Fibroblast of the aortic adventitia (primary cell): ENCODE measurements at places on chromosomes 3 and 15.

DNA sequence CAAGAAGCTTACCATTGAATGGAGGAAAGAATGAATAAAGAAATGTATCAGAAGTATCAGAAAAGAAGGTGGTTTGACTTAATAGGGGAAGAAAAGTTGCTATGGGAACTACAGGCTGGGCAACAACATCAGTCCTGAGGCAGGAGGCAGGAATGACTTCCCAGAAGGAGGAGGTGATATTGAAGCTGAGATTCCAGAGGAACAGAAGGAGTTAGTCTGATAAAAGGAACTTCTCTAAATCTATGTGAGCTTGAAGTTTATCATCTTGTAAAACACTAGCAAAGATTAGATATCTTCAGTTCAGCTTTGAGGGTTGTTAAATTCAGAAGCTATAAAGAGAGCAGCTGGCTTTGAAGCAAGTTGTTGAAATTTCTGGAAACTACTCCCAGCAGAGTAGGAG is 213.3 kb upstream of the THRB start:
- DNase-seq, result no peak

GRCh38 chr3:23686519-23686918 is 119.2 kb upstream of the UBE2E1 start:
- DNase-seq, result no peak

DNA sequence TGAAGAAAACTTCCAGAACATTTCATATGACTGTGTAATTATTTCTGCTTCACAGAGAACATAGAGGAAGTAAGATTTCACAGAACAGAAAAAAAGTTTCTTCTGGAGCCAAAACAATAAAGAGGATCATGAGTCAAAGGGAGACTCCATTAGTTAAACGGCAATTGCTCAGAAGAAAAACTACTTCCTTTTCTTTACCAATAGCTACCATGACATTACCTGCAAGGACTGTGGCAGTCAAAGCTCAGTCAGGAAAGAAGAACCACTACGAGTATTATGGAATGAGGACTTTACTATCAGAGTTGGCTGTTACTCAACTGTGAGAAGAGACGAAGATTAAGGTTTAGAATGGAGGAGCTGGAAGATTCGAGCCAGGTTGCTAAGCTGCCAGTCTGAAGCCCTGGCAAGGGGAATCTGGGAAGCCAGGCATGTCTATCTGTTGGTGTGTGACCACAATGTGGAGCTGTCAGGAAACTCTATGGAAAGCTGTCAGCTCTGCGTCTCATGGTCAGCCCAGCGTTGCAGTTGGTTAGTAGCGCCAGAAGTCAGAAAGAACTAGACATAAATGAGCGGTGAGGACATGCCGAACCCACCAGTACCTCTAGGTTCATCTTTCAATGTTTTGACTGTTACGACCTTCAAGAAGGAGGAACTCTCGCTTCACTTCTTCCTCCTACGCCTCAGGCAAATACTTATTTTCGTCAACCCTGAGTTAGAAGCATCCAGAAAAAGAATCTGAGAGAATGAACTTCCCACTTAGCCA is 604.3 kb downstream of the FGF12 start:
- no peak for DNase-seq

GRCh38 chr3:112012205-112012992 is 13.7 kb downstream of the TAGLN3 start:
- DNase-seq, result no peak

DNA sequence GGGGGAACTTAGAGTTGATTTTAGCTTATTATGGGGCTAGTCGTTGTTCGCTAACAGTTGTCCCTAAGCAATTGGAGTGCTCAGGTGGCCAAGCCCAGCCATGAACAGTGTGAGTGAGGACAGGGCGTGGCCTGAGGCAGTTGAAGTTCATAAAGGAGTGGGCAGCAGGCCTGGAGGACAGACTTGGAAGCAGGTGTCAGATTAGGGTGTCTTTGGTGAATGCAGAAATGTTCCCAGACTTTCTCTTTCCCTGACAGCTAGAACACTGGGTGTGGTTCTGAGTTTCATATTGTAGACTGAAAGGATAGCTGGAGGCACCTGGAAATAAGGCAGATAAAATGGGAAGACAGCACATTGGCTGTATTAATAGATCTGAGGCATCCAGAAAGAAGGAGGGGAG is 59.8 kb upstream of the FGD5 start:
- no peak for DNase-seq

DNA sequence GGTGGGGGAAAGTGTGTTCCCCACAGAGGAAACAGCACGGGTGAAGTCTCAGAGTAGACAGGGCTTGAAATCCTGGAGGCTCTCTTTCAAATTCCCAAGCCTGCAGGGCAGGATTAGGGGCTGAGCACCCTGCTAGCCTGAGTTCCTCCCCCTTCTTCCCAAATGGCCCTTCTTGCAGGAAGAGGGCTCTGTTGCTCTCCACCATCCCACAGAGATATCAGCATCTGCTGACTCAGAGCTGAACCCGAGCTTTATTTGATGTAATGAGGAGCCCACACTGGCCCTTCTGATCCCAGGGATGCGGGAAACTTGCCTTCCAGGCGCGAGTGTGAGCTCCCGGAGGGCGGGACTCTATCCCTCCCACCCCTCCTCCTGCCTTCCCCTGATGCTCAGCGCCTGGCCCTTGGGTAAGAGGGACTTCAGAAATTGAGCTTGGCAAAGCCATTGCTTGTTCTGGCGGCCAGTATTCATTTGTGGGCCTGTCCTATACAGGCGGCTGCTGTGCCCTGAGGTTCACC is 1.4 kb upstream of the STRA6 start:
- DNase-seq, result peak; percentile 93

DNA sequence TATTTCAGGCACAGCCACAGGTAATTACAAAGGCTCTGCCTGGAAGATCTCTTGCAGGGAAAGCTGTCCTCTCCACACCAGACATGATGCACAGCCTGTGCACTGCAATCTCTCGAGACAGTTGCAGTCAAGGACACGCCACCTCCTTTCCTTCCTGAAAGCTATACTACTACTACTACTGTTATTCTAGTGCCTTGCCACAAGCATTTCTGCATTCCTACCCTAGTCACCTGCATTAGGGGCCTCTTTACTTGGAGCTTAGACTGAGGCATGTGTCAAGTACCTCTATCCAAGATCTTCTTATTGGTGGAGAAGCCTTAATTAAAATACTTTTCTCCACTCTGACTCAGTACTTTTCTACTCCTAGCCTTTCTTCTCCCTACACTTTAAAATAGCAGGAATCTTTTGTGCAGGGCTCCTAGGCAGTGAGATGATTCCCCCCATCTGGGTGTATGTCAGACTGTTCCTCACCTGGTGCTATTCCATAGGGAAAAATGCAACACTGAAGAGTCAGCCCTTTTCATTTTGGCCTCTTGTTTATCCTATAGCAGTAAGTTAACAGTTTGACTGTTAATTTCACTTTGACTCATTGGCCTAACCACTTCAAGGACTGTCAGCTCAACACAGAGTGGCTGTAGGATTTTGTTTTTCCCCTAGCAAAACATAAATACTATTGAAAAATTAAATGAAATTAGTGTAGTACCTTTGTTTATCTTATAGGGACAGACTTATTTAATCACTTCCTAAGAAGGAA is 78.9 kb downstream of the ESYT3 start:
- DNase-seq, result no peak

DNA sequence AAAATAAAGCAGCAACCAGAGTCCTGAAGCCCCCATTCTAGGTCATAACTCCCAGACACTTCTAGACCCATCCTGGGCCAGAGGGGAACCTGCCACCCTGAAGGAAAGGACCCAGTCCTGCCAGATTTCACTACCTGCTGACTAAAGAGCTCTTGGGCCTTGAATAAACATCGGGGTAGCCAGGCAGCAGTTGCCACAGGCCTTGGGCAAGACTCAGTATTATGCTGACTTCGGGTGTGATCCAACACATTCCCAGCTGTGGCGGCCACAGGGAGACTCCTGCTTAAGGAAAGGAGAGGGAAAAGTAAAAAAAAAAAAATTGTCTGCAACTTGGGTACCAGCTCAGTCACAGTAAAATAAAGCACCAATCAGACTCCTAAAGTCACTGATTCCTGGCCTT is 23.8 kb downstream of the NEDD4 start:
- DNase-seq, result no peak

- no peak for DNase-seq
Observed at GRCh38 chr15:74773329-74773728, 8.6 kb upstream of the CSK start.

DNA sequence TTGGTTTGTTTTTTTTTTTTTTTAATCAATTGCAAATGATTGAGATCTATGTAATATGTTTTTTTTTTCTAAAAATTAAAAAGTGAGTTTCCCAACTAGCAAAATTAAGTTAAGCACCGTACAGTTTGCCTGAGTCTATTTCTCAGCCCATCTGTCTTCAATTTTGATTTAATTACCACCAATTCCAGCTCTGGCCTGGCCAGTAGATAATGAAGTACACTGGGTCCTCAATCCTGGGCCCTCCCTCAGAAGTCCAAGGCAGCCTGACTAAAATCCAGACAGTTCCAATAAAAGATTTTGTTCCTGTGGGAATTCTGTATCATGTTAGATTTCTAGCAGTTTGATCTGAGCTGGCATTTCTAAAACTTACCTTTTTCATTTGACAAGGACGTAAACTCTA is 887.2 kb downstream of the NAALADL2 start:
- DNase-seq, result no peak

DNA sequence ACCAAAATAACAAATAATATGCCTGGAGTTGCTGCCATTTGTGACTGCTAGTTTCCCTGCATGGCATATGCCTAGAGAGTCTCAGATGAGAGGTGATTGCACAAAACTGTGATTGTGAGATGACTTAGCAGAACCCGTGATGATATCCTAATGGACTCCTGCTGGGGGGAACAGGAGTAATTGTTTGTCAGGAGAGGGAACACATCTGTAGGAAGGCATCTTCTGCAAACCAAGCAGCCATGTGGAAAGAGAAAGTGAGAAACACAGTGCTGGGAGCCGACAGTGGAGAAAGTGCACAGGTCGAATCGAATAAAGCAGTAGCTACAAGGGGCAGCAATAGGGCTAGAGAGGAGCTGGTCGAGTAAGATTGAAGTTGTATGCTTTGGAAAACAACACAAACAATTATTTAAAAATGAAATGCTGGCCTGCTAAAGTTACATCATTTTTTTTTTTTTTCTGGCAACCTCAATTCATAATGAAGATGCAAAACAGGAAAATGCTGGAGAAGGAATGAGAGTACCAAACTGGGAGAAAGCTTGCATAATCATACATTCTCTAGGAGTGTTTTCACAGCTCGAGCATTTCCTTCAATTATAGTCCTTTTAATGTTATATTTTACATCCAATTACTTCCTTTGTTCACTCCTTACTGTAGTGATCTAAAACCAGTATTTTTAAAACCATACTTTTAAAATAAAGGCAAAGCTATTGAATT is 494.2 kb upstream of the AGTR1 start:
- peak; percentile 42 for DNase-seq

- no peak for DNase-seq
Observed at GRCh38 chr3:151584566-151584965, 123.7 kb upstream of the IGSF10 start.

DNA sequence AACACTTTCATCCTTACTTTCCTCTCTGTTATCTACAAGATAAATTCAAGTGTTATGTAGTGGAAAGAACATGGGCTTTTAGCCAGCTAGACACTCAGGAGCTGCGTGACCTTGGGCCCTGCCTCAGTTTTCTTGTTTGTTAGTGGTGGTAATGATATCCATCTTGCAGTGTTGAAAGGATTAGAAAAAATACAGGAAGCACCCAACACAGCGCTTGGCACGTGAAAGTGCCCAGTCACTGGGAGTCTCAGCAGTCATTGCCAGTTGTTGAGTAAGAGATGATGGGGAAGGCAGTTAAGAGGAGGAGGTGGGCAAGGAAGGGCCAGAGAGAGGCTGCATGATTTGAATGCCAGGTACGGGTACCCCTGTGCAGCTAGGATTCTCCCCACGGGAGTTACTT is 5.3 kb downstream of the PDIA5 start:
- peak; percentile 33 for DNase-seq

GRCh38 chr3:39146611-39147591 is 6.5 kb downstream of the CSRNP1 start:
- DNase-seq, result peak; percentile 93

DNA sequence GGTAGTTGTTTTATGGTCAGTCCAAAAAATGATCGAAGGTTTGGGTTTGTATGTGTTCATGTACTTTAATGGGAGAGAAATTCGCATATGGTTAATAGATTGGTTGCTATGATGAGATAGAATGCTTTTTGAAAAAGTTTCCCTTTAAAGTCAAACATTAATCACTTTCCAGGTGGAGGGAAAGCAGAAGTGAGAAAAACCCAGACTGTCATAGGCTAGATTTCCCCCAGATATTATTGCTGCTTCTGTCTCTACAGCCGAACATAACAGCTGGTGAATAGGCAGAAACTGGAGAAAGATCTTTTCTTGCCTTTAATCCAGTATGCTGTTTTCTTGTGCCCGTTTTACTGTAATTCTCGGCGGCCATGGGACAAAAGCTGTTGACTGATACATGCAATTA is 287.6 kb downstream of the SOX2 start:
- no peak for DNase-seq

DNA sequence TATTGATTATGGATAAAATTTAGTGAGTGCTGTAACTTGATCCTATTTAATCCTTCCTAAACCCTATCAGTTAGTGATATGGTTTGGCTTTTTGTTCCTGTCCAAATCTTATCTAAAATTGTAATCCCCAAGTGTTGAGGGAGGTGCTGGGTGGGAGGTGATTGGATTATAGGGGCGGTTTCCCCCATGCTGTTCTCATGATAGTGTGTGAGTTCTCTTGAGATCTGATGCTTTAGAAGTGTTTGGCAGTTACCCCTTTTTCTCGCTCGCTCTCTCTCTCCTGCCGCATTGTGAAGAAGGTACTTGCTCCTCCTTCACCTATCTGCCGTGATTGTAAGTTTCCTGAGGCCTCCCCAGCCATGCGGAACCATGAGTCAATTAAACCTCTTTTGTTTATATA is 134.0 kb upstream of the SUCLG2 start:
- no peak for DNase-seq

DNA sequence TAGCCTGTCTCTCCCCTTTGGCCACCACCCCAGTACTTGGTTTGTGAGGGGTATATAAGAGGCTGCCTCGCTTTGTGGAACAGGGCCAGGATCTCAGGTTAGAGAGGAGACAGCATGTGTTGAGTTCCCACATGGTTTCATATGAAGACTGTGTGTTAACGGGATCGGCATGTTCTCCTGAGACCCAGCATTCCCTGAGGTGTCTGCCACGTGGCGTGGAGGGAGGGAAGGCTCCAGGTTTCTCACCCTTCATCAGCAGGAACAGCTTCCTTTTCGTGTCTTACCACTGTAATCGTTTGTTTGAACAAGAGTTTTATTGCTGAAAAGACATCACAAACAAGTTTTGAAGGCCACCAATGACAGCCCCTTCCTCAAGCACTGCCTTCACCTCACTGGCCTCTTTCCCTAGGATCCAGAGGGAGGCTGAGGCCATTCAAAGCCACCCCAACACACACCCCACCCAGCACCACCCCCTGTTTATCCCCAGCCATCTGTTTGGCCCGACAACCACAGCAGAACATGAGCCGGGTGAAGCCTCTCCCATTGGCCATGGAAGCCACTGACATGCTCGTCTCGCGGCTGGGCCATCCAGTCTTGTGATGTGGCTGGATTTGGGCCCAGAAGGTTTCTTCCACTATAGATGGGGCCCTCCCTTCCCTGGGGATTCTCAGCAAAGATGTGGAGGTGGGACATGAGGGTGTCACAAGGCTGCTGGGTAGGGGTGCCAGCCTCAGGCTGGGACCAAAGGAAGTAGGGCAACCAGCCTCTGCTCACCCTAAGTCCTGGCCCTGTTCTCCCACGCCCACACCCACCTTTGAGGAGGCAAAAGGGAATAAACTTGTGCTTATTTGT is 10.0 kb downstream of the BHLHE40 start:
- peak; percentile 68 for DNase-seq
